ENCODE measurements at places on chromosomes 12 and 14.

- DNase-seq, result peak; percentile 23
Measured at GRCh38 chr12:12560587-12561370, 1.9 kb downstream of the DUSP16 start.

GRCh38 chr14:56585461-56586084 is 6.0 kb downstream of the TMEM260 start:
- DNase-seq, result no peak

DNA sequence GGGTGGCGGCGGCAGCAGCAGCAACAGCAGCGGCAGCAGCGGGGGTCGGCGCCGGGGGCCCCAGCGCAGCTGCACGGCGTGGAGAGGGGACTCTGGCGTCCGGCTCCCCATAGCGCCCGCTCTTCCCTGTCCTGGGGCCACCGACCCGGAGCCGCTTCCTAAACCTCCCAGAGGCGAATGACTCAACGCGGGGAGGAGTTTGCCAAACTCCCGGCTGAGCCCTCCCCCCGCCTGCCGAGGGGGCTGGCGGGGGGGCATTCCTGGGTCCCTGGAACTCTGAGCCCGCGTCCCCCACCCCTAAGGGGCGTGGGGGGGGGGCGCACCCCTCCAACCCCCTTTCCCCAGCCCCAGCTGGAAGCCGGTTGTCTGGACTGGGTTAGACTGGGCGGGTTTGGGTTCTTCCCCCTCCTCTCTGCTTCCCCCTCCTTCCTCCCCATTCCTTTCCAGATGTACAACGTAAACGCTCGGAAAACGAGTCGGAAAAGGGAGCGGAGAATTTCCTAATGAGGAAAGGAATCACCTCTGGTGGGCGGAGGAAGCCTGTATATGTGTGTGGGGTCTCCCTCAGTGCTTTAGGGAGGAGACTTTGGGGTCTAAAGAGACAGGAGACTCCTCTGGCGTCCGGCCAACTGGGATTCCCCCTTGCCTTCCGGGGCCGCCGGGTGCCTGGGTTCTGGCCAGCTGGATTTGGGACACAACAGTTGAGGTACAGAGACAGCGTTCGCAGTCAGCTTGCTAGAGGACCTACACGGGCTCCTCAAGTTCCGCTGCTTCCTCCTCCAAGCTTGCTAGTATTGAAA is at the start of gene ITGA5:
TSS of gene ITGA5 (minus strand) at position 179 of the 800 bp plus-strand sequence. CDS start at position 111, 68 bp downstream.
- DNase-seq, result no peak

GRCh38 chr14:47674148-47674542 is 1.3 kb downstream of the MDGA2 start:
- DNase-seq, result no peak

DNA sequence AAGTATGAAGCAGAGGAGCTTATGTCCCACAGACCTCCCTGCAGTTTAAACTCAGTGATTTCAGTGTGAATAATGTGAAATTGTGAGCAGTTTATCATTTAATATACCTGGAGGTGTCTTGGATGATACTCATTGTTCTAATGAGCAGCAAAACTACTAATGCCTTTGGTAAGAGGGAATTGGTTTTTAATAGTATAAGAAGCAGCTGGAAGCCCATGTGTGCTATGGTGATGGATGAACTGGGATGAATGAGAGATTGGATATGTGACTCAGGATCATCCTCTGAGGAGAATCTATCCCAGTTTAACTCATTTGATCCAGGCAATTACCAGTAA is 7.1 kb upstream of the CCDC184 start:
- no peak for DNase-seq

DNA sequence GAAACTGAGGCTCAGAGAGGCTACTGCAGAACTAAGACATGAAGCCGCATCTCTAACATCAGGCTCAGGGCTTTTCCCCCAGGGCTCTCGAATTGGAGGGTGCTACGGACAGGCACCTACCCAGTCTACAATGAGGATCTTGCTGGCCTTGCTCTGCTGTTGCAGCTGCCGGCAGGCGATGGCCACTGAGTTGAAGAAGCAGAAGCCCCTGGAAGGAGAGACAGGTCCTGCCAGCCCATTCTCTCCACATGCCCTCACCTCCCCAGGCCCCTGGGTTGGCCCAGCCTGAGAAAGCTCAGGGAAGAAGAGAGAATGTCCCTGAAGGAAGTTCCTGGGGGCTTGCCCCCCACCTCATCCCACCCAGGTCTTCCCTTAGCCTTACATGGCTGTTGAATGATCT is 16.1 kb downstream of the SLC48A1 start:
- DNase-seq, result no peak

GRCh38 chr14:53450871-53451270 is 297.7 kb upstream of the DDHD1 start:
- no peak for DNase-seq

- DNase-seq, result no peak
Measured at GRCh38 chr12:65536876-65537681, 258.6 kb downstream of the MSRB3 start.

GRCh38 chr12:19107750-19108149 is 21.8 kb upstream of the PLEKHA5 start:
- DNase-seq, result no peak

GRCh38 chr12:3357950-3358525 is 133.0 kb upstream of the PRMT8 start:
- DNase-seq, result no peak

GRCh38 chr14:31435276-31435675 is 14.9 kb upstream of the HEATR5A start:
- DNase-seq, result no peak

GRCh38 chr12:19052689-19053088 is 76.8 kb upstream of the PLEKHA5 start:
- no peak for DNase-seq

DNA sequence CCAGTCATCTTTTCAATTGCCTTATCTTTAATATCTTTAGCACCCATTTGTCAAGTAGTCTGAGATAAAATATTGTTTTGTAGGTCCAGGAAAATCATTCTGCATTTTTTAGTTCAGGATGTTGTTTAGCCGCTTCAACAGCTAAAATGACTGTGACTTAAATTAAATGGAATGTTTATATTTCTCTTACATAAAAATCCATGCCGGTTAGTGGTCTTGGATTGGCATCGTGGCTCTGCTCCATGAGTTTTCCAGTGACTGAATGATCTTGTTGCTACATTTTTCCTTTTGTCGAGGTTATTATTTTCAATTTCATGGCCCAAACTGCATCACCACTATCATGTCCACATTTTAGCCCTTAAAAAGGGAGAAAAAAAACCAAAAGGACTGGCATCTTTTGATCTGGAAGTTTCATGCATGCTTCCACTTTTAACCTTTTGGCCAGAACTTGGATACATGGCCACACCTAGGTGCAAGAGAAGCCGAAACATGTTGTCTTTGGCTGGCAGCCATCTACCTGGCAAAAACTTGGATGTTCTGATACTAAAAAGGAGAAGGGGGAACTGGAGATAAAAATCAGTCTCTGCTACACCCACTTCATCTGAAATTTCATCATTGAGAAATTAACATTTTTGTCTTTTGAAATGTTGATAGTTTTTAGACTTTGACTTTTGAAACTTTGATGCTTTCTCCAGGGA is 142.4 kb downstream of the OTOGL start:
- DNase-seq, result no peak

DNA sequence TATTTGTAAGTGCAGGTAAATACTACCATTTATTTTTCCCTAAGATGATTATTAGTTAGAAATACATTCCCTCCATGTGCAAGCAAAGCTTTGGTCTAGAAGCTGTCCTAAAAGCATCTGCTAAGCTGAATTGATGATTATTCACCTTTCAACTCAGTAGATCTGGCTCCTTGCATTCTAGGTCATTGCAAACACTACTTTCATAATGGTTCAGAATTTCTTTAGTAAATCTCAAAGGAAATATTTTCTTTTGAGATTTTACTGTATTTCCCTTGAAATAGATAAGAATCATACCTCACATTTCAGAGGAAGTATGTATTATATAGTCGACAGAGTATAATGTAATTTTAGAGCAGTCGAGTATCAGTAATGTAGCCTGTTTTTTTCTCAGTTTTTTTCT is 2.4 kb downstream of the ETNK1 start:
- no peak for DNase-seq

DNA sequence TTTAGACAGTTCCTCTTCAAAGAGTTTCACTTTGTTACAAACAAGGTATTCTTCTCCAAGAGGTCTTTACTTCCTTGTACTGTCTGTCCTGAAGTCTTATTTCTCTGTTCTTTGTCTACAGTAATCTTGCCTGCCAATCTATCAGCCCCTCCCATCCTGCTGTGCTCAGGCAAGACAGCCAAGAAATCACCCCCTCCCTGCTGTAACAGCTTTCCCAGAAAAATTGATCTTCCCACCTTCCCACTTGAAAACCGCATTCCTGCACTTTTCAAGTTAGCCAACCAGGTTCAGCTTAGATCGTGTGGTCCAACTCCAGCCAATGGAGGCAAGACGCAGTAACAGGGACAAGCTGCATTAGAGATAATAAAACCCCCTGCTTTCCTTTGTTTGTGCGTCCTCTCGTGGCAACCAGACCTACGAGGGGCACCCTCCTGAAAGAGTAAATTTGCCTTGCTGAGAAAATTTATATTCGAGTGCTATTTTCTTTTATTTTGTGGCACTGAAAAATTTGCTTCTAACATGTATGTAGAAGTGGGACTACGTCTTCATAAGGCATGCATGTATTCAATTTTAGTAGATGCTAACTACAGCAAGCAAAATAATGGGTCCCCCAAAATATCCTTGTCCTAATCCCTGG is 46.5 kb upstream of the ESR2 start:
- no peak for DNase-seq

DNA sequence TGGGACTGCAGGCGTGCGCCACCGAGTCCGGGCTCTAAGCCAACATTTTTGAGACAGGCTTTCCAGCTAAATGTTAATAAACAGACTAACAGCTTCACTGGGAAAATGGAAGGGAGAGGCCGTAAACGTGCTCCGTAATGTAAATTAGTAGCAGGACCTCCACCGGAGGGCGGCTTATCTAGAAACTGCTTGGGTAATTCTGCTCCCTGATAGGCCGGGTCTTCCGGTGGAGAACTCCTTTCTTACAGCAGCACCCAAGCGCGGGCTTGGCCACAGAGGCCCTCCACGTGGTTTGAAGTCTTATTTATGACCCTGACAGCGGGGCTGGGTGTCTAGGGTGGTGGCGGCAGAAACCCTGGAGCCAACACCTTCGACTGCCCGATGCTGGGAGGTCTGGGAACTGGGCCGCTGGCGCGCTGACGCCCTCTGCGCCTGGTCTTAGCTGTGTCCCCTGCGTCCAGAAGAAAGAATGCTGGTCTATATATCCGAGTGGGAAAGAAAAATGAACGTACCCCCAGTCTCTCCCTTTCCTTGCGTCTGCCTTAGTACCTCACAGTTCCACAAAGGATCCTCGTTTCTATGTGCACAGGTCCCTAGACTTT is 1.7 kb downstream of the DPPA3 start:
- DNase-seq, result no peak

- DNase-seq, result no peak
Measured at GRCh38 chr14:102505000-102505619, 4.5 kb downstream of the ANKRD9 start.

- DNase-seq, result no peak
Measured at GRCh38 chr12:26845984-26846383, 13.0 kb upstream of the ITPR2 start.

Data from stimulated activated CD8-positive, alpha-beta memory T cell treated with anti-CD3 and anti-CD28 coated beads, Interleukin-7, amount 100 ng/mL, for 1 hour (primary cell).